ENCODE measurements at places on chromosomes 3 and 15. TPM values are rescaled to one million over a fixed set of nuclear protein-coding genes. Genes with fewer than 3 reads are reported as not detected.

GRCh38 chr3:53273146-53273670, 17.4 kb upstream of the TKT start:
- no peak for DNase-seq

GRCh38 chr3:15307580-15307979, 24.8 kb downstream of the SH3BP5 start:
- no peak for DNase-seq

GRCh38 chr3:64595253-64595694, 92.5 kb downstream of the ADAMTS9 start:
- peak; percentile 72 for DNase-seq

DNA sequence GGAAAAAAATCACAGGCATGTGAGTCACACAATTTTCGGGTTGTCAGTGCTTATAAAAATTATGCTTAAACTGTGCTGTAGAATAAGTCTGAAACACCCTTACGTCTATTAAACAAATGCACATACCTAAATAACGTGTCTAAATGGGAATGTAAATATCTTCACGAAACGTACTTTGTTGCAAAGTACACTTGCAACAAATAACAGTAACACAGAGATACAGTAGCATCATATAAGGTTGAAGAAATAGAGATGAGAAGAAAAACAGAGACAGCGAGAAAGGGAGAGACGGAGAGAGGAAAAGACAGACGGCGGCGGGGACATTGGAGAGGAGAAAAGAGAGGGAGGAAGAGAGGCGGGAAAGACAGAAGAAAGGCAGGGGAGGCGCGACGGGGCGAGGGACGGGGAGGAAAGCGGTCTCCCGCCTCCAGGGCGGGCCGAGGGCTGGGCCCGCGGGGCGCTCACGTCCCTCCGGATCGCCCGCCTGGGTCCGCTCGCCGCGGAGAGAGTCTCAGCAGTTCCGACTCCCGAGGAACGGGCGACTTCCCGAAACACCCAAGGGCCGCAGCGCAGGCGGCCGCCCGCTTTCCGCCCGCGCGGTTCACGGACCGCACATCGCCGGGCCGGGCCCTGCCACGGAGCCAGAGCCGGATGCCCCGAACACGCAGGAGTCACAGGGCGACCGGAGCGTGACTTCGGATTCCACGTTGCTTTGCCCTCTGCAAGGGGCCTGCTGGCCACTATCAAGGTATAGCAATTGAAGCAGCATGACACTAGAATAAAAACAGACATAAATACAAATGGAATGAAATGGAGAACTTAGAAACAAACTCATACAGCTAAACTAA, 153.4 kb downstream of the LMLN start:
- DNase-seq, result no peak

- no peak for DNase-seq
These were observed 319.3 kb upstream of the CFAP20DC start for GRCh38 chr3:59368900-59369675.

- DNase-seq, result no peak
These were observed 637.1 kb upstream of the CCDC54 start for GRCh38 chr3:106740116-106740515.

DNA sequence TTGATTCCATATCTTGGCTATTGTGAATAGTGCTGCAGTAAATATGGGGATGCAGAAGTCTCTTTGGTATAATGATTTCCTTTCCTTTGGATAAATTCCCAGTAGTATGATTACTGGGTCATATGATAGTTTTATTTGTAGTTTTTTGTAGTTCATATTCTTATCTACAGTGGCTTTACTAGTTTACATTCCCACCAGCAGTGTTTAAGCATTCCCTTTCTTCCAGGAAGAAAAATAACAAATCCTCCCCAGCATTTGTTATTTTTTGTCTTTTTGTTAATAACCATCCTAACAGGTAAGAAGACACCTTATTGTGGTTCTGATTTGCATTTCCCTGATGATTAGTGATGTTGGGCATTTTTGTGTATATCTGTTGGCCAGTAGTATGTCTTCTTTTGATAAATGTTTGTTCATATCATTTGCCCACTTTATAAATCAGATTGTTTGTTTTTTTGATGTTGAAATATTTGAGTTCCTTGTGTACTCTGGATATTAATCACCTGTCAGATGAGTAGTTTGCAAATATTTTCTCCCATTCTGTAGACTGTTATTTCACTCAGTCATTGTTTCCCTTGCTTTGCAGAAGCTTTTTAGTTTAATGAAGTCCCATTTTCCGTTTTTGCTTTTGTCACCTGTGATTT, 163.3 kb upstream of the THRB start:
- DNase-seq, result peak; percentile 49

- DNase-seq, result no peak
These were observed 35.8 kb downstream of the IQGAP1 start for GRCh38 chr15:90423801-90424319.

GRCh38 chr15:74043425-74044266, 38.7 kb downstream of the GOLGA6A start:
- DNase-seq, result no peak

DNA sequence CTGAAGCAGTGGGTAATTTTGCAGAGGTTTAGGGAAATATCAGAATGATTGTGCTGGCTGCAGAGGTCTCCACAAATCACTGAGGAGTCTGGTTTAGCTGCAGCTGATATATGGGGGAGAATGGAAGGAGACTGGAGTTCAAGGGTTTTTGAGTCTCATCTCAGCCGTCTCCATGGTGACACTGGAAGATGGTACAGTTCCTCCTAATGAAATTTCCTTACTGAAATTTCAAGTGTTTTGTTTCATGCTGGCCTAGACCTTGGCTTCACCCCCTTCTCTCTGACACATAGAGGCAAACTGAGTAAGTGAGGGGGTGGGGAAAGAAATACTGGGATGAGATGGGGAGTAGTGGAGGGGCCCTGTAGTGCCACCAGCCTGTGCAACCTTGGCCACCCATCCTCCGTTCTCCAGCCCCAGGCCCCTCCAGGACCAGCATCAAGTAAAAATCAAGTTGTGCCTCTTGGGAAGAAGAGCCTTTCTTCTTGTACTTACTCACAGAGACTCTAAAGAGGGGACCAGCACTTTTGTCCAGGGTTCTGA, 17.8 kb upstream of the MORF4L1 start:
- DNase-seq, result no peak

DNA sequence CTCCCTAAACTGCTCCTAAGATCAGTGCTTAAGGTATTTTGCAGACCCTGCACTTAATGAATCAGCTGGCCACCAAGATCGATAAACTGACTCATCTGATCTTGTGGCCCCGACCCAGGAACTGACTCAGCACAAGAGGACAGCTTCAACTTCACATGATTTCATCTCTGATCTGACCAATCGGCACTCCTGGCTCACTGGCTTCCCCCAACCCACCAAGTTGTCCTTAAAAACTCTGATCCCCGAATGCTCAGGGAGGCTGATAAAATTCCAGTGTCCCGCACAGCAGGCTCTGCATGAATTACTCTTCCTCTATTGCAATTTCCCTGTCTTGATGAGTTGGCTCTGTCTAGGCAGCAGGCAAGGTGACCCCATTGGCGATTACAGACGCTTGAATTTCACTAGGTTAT, 13.5 kb downstream of the HTR3E start:
- peak; percentile 22 for DNase-seq

- DNase-seq, result no peak
These were observed 102.0 kb downstream of the SST start for GRCh38 chr3:187568171-187568570.

Gene SH2D7
- not detected for total RNA-seq

DNA sequence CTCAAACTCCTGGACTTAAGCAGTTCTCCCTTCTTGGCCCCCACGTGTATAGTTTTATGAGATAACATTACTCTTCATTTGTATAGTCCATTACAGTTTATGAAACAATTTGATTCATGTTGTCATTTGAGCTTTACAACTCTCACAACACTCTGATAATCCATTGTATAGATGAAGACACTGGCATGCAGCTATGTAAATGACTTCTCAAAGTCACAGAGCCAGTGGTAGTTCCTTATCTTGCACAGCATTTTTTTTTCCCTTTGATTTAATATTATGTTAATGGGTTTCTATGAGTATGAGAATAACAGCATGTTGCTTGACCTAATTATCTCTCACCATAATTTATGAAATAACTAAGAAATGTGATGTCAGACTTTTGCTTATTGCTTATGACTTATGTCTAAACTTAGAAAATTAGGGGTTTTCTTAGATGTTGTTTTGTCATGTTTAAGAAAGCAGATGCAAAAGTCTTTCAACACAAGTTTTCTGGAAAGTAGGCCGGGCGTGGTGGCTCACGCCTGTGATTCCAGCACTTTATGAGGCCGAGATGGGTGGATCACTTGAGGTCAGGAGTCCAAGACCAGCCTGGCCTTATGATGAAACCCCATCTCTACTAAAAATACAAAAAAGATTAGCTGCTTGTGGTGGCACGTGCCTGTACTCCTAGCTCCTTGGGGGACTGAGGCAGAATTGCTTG, 13.3 kb downstream of the VPS8 start:
- DNase-seq, result no peak

- DNase-seq, result no peak
These were observed 524.5 kb downstream of the SHQ1 start for GRCh38 chr3:72323773-72324172.

- DNase-seq, result no peak
These were observed 44.8 kb downstream of the FILIP1L start for GRCh38 chr3:100069472-100069871.

GRCh38 chr15:78232951-78233350, 1.4 kb downstream of the ACSBG1 start:
- DNase-seq, result no peak

Gene PTH1R
- total RNA-seq, result not detected

DNA sequence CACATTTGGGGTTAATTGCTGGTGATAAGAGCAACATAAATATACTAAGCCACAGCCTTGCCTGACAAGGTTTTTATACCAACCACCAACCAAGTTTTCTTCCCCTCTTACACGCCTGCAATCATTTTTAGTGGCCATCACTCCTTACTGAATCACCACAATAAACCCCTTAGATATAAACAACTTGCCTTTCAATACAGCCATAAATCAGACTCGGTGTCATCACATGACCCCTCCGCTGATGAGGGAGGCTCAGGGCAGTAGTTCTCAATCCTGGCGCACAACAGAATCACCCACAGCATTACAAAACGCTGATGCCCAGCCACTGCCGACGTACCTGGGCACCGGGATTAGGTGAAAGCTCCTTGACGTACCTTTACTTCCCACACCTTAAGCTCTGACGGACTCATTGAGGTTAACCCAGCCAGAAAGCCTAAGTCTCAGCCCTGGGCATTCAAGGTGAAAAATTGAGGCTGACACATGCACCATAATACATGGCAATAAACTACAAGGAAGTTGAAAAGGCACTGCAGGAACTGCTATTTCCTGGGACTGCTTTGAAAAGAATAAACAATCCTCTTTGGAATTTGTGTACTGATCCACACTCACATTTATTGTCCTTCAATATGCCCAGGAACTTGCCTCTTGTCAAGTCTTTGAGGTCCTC, 17.1 kb downstream of the ADCY5 start:
- DNase-seq, result no peak

Gene KBTBD12
- under 0.01 TPM for total RNA-seq

DNA sequence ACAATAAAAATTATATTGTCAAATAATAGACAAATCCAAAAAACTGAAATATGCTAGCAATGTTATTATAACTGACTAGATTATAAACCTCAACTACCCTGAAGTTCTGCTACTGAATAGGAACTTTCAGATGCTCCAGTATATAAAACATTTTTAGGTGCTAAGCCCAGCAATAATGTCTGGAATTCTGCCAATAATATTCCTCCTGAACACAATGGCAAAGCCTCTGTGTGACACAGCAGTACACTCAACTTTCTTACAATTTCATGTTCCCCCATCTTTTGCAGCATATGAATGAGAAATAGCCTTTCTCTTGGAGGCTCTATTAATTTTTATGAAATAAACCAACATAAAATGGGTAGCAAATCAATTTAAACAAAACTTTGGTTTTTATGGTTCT, 29.5 kb downstream of the ATOSA start:
- no peak for DNase-seq

GRCh38 chr3:116155841-116156240, 289.4 kb downstream of the LSAMP start:
- DNase-seq, result no peak

Gene SRGAP3
- total RNA-seq, result 16.5 TPM

- peak; percentile 93 for DNase-seq
These were observed 46.1 kb upstream of the SEMA4B start for GRCh38 chr15:90154861-90155626.

DNA sequence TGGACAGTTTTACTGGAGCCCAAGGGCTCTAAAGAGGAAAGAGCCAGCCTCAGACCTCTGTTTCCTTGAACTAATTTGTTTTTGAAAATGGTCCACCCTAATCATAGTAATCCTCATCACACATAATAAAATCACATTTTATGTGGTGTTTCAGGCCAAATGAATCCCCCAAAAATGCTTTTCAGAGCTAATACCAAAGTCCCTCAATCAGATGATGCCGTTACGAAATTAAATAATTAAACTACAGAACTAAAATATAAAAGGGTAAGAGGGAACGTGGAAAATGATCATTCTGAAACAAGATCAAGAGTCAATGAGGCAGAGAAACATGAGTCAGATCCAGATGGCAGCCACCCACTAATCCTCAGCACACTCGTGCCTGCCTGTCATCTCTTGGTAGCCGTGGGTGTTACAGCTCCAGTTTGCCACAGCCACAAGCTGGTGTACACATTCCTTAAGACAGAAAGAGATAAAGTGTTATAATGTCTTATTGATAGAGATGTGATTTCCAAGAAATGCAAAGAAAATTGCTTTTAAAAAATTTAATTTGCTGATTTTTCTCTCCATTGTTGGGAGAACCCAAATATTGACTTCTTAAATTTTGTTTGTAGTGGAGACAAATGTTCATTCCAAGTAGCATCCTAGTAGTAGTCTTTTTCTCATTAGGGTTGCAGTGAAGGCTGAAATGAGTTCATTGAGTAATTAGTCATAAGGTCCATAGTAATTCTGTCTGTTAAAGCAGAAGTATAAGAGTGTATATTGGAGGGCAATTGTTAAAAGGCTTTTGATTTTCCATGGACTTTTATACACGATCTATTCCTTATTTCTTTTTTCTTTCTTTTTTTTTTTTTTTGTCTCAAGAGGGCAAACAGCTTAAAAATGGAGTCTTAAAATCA, 104.2 kb downstream of the AGBL1 start:
- DNase-seq, result peak; percentile 10

- no peak for DNase-seq
These were observed 159.3 kb upstream of the C2CD4B start for GRCh38 chr15:62324382-62324781.

GRCh38 chr3:153552887-153553604, 391.0 kb downstream of the RAP2B start:
- no peak for DNase-seq

GRCh38 chr3:123361071-123361470, 87.8 kb downstream of the ADCY5 start:
- DNase-seq, result no peak

Gene IMPG2
- 0.13 TPM for total RNA-seq

Gene CCDC13
- total RNA-seq, result 1.6 TPM
